Stimulated activated CD4-positive, alpha-beta T cell treated with anti-CD3 and anti-CD28 coated beads, Interleukin-1b, Interleukin-23, amount 100 ng/mL, for 1 hour (primary cell): ENCODE measurements at places on chromosomes 6 and 20.

GRCh38 chr20:1508574-1508973 lies 17.4 kb upstream of the SIRPB2 start:
- no peak for DNase-seq

- no peak for DNase-seq
Measured at GRCh38 chr20:18057101-18057993, at the start of gene OVOL2. Gene OVOL2 (minus strand): TSS chr20:18057916. CDS start chr20:18057634, 282 bp downstream.

DNA sequence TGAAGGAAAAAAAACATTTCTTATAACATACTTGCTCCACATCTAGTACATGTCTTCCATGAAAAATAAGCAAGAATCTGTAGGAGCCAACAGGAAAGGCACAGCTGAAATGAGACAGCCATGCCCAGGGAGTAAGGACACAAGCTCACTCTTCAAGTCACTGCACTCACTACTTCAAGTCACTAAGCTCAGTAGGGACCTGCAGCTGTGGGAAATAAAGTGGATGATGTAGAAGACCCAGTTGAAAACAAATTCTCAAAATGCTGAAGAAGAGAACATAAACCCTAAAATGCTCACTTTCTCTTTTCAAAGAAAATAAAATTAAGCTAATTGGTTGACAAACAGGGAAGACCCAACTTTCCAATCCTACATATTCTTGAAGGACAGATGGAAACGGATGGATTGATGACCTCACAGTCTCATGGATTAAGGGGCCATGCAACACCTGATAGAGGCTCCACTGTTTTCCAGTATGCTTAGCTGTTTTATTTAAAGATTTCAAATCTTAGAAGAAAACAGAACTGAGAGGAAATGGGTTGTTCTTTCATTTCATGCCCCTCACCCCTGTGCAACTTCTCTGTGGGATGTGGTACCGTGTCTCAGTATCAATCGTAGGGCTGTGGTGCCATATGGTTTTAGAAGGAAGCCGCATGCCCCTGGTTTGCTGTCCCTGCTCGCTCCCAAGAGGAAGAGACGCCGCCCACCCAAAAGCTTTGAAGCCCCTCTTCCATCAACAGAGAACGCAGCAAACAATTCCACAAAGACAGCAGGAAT lies 133.3 kb downstream of the WDR27 start:
- DNase-seq: no peak

DNA sequence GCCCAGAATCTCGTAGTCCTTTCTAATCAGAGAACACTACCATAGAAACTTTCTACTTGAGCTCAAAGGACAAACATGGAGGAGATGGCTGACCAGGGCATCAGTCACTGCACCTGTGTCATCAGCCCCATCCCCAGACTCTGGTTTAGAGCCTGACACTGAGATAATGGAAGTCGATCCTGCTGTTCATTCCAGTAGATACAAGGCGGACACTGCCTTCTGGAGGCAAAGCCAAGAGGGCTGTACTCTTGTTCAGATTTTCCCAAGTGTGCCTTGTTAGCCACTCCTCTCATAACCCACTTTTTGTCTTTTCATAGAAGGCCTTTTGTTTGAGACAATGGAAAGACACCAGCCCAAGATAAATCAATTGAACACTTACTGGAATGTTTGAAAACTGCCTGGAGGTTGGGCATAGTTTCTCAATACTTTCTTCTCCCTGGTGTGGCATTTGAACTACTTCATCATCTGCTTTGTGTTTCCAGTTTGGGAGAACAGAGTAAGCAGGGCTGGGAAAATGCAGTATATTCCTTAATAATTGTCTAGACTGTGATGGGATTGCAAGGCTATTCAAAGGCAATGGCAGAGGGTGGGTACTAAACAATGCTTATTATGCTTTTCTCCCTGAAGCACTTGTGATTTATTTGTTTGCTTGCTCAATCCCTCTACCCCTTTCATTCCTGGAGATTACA lies 99.7 kb downstream of the CLIC5 start:
- no peak for DNase-seq

DNA sequence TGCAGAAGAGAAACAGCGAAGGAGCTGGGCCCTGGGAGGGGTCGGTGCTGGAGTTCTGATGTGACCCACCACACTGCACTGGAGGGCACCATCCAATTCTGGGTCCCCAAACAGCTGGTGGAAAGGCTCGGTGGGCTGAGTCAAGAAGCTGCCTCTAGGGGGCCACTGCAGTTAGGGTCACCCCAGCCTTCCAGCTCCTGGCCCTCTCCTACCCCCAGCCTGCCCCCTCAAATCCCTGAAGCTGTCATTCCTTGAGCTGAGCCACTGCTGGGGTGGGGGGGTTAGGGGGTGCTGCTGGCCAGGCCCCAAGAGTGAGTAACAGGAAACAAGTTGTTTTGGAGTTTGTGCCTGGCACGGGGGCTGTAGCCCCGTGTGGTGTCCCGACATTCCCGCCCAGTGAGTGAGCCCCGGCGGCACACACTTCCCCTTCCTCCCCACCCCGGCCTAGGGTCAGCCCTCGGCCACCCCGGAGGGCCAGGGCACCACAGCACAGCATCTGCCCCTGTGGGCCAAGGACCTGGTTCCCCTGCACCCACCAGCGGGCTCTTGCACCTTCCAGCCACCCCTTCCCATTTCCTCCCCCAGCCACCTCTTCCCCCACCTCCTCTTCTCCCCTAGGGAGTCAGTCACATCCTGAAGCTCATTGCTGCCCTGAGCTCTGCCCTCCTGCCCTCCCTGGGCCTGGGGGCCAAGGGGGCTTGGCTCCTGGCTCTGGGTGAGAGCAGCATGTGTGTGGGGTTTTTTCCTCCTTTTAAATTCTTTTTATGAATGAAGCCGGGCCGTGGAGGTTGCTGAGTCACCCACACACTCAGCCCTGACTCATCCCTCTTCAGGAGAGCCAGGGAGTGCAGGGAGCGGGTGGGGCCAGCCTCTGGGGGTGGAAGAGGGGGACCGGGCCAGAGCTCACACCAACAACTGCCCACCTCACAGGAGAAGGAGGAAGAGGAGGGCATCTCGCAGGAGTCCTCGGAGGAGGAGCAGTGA lies 4.6 kb downstream of the SMIM29 start:
- DNase-seq: peak; percentile 51

DNA sequence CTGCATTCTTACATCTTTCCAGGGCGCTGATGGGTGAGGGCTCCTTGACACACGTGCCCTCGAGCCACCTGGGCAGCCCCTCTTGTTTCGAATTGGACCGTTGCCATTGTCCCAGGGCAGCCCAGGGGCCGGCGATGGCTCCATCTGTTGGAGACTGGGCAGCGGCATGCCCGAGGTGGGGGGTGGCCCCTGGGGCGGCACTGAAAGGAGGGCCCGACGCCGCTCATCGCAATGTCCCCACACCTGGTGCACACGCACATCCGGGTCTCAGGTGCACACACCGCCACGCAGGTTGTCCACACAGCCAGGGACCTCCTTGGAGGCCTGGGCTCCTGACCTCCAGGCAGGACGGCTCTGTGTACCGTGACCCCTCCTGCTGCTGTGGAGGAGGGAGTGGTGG lies 18.0 kb downstream of the GATA5 start:
- DNase-seq: no peak

GRCh38 chr6:169789146-169789943 lies 37.9 kb downstream of the ERMARD start:
- no peak for DNase-seq

DNA sequence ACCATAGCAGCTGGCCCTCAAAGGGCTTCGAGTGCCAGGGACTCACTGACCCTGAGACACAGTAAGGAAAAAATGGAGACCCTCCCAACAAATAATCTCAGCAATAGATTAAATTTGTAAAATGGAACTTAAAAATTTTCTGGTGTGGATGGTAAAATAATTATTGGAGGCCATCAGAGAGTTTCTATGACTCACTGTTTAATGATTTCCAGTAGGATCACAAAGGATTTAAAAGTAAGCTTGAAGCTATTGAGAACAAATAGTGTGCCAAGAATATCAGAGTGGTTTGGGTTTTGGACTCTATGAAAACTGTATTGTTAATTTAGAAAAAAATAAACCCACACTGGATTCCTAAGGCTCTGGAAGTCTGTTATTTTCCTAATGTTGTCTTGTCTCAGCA lies 115.2 kb upstream of the AKIRIN2 start:
- DNase-seq: no peak

DNA sequence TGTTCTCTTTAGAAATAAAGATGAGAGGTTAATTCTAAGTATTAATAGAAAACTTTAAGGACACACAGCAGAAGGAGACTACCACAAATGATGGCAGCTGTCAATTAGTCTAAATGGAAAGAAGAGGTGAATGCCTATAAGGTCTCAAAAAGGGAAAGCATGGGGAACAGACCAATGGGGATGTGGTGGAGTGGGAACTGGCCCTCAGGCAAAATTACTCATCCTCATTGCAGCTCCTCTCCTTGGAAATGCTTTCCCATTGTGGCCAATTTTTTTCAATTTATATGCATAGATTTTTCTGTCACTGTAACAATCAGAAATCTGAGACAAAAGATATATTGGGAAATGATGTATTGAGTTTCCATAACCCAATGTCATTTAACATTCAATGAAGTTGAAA lies 222.9 kb upstream of the DEFB112 start:
- no peak for DNase-seq
